ENCODE measurements at places on chromosomes 2 and 18. TPM values are rescaled to one million over a fixed set of nuclear protein-coding genes. Genes with fewer than 3 reads are reported as not detected.

Gene LINC00305
- not detected for total RNA-seq

Gene IL36G
- total RNA-seq: not detected

Gene SOWAHC
- total RNA-seq: 5.1 TPM

Gene CXCR4
- total RNA-seq: 6.6 TPM

Gene PFN4
- total RNA-seq: 2.6 TPM

Gene ANTXR1
- total RNA-seq: 38.7 TPM

Gene IL1RL2
- total RNA-seq: 1.4 TPM

Gene YIPF4
- 67.5 TPM for total RNA-seq

Gene CCDC141
- 0.87 TPM for total RNA-seq

Gene LRATD1
- total RNA-seq: 59.3 TPM

Gene STARD6
- total RNA-seq: not detected

Gene TWIST2
- total RNA-seq: 0.78 TPM

Gene MYCN
- 6.8 TPM for total RNA-seq

Gene SCYGR4
- not detected for total RNA-seq

Gene ATG16L1
- total RNA-seq: 59.5 TPM

Gene GALR1
- 1.8 TPM for total RNA-seq

Gene ALLC
- total RNA-seq: not detected

Gene GDF7
- 3.7 TPM for total RNA-seq

Gene TSGA10
- 35.6 TPM for total RNA-seq

Gene REG3A
- total RNA-seq: not detected

Gene MBP
- 4,843 TPM for total RNA-seq

Gene CNDP1
- 28.2 TPM for total RNA-seq

Gene SPC25
- total RNA-seq: 3.0 TPM

Gene MYO5B
- total RNA-seq: 7.1 TPM

Gene LOXHD1
- 1.2 TPM for total RNA-seq

Gene MYL12B
- 91.5 TPM for total RNA-seq

Gene C2orf69
- total RNA-seq: 18.4 TPM

Gene KCNIP3
- 51.8 TPM for total RNA-seq

Gene CCDC74B
- total RNA-seq: 5.6 TPM

Gene IL36RN
- not detected for total RNA-seq

Gene DSG2
- 0.27 TPM for total RNA-seq

Gene ARHGAP25
- 5.6 TPM for total RNA-seq

All from dorsolateral prefrontal cortex (tissue), 122 donors.